ENCODE measurements at places on chromosomes 13 and 19. TPM values are rescaled to one million over a fixed set of nuclear protein-coding genes. Genes with fewer than 3 reads are reported as not detected.

DNA sequence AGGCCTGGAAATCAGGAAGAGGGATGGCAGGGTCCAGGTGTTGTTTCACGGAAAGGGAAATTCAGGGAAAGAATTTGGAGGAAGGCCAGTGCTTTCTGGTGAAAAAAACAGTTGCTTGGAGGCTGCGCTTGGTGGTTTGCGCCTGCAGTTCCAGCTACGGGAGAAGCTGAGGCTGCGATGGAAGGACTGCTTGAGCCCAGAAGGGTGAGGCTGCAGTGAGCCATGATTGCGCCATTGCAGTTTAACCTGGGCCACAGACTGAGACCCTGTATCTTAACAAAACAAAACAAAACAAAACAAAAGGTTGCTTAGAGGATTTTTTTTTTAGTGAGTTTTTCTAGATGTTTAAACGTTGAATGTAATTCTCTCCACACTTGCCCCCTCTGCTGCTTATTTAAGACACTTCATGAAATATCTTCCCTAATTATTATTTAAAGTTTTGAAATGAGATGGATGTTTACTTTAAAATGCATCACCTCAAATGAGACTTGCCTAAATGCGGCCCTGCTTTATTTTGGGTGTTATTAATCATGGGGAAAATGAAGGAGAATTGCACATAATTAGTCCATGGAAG is 75.4 kb upstream of the TRPC4 start:
- DNase-seq, result no peak

LIM2 gene
- not detected for total RNA-seq

DNA sequence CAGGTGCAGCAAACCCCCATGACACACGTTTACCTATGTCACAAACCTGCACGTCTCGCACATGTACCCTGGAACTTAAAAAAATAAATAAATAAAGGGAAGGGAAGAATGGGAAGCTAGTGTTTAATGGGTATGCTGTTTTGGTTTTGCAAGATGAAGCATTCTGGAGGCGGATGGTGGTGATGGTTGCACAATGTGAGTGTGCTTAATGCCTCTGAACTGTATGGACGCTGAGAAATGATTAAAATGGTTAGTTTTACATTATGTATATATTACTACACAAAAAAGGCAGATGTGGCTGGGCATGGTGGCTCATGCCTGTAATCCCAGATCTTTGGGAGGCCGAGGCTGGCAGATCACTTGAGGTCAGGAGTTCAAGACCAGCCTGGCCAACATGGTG is 17.8 kb downstream of the NFILZ start:
- DNase-seq, result no peak

DNA sequence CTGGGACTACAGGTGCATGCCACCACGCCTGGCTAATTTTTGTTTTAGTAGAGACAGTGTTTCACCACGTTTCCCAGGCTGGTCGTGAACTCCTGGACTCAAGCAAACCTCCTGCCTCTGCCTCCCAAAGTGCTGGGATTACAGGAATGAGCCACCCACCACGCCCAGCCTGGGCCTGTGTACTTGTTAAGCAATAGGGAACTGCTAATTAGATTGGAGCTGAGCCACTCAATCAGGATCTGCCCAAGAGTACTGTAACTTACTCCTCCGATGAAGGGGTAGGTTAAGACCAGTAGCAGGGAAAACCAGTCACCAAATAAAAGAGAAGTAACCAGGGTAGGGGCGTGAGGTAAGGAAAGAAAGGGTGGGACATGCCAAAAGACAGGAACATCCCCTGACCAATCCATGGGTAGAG is 2.3 kb downstream of the DDX39A start:
- DNase-seq, result no peak

DNA sequence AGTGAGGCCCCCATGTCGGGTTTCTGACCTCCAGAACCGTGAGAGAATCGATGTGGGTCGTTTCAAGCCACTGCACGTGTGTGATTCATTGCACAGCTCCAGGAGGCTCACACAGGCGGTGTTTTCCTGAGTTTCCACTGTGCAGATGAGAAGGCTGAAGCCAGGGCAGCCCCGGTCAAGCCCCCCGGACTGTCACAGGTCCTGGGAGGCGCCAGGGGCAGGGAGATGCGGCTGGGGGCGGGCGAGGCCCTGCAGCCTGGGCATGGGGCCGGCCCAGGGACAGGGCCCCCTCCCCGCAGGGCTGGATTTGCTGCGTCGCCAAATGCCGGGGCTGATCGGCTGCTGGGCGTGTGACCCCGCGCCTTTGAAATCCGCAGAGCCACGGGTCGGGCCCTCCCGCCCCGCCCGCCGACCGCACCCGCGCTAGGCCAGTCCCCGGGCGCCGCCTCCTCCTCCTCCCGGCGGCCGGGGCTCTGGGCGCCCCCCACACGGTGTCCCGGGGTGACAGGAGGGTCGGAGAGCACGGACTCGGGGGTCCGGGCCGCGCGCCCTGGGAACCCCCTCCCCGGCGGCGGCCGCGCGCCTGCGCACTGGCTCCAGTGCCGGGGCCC is 9.9 kb upstream of the MKNK2 start:
- peak; percentile 68 for DNase-seq

DNA sequence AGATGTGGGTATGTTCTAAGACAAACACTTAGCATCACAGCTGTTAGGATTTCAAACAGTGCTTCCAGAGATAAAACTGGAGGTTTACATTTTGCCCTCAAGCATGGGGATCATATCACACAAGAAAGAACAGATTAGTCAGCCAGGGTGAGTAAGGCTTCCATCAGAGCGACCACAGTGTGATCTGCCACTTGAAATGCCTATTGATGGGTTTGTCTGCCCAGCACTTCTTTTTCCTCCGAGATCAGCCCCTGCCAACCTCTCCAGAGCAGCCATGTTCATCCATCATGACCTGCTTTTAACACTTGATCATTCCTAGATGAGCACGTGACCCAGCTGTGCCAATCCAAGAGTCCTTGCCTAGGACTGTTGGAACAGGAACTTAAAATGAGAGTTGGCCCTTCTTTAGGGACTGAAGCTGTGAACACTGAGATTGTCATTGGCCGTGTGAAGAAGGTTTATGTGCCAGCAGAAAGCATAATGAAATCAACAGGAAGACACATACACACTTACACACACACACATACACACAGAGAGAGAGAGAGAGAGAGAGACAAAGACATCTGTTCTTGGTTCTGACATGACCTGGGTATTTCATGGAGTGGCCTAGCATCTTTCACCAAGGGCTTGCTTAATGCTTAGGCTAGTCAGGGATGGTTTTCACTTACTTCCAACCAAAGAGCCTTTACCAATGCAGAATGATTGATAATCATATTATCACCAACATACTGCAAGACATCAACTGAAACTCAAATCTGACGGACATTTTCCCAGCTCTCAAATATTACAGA is 5.2 kb upstream of the CEBPG start:
- DNase-seq, result peak; percentile 93

SLC25A42 gene
- 4.4 TPM for total RNA-seq
